ENCODE measurements at places on chromosomes 7 and 10. TPM values are rescaled to one million over a fixed set of nuclear protein-coding genes. Genes with fewer than 3 reads are reported as not detected.

Gene GLI3
- 0.92 TPM for polyA plus RNA-seq

Gene SORCS1
- 2.4 TPM for polyA plus RNA-seq

Gene FZD1
- polyA plus RNA-seq = 8.6 TPM

Gene SUN3
- polyA plus RNA-seq = not detected

Gene NAT16
- not detected for polyA plus RNA-seq

Gene GPRIN2
- polyA plus RNA-seq = 8.5 TPM

Gene KNDC1
- polyA plus RNA-seq = 0.43 TPM

Gene AASS
- polyA plus RNA-seq = 4.9 TPM

Gene CAMK2B
- 3.2 TPM for polyA plus RNA-seq

Gene ABCB1
- polyA plus RNA-seq = 29.1 TPM

Gene NUTM2E
- polyA plus RNA-seq = 0.22 TPM

Gene PRF1
- 1.4 TPM for polyA plus RNA-seq

Gene NAPEPLD
- polyA plus RNA-seq = 16.1 TPM

Gene TET1
- 0.22 TPM for polyA plus RNA-seq

Gene RPEL1
- not detected for polyA plus RNA-seq

Data from kidney (tissue), 22 donors.